NCI-H1694 treated with DMSO at 0.1 percent for 48 hours (cell line): ENCODE measurements at places on chromosomes 3 and 15.
A peak's percentile ranks its signal among the peaks of the same experiment; 100 is the strongest.

DNA sequence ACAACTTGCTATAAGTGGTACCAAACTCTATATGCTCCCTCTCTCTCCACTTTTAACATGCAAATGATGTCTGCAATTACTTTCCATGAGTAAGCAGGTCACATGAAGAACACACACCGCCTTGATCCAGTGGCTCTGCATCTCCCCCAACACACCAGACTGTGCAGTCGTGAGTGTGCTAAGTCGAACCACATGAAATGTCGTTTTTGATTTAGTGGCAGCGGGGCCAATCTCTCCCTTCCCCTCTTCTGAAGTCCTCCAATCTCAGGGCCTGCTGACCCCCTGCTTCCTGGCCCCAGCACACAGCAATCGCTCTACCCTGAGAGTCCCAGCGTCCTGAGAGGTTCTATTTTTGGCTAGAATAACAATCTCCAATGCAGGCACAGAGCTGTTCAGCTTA, 312.5 kb downstream of the SHQ1 start:
- no peak for DNase-seq

DNA sequence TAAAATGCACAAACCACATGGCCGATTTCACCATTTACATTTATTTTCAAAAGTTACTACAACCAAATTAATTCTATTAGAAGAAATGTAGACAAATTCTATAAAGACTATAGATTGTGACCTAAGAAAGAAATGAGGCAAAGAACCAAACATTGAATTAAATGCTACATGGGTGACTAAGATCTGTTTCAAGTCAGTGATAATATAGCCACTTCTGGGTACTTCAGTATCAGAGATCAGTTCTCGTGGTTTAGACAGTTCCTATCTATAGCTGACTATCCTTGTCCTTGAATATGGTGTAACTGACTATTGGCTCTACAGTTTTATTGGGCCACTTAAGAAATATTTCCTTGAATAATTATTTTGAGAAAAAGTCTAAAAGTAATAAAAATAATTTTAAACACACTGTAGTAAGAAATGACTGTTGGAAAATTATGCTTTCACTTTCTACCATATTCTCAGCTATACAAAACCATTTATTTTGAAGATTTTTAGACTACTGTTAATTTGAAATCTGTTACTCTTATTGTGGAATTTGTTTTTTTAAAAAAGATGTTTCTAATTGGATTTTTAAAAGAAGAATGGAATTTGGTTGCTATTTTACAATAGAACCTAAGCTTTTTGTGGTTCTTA, 14.1 kb downstream of the KCNMB3 start:
- DNase-seq: no peak

GRCh38 chr3:56421205-56421604, 47.1 kb downstream of the ERC2 start:
- DNase-seq: no peak

DNA sequence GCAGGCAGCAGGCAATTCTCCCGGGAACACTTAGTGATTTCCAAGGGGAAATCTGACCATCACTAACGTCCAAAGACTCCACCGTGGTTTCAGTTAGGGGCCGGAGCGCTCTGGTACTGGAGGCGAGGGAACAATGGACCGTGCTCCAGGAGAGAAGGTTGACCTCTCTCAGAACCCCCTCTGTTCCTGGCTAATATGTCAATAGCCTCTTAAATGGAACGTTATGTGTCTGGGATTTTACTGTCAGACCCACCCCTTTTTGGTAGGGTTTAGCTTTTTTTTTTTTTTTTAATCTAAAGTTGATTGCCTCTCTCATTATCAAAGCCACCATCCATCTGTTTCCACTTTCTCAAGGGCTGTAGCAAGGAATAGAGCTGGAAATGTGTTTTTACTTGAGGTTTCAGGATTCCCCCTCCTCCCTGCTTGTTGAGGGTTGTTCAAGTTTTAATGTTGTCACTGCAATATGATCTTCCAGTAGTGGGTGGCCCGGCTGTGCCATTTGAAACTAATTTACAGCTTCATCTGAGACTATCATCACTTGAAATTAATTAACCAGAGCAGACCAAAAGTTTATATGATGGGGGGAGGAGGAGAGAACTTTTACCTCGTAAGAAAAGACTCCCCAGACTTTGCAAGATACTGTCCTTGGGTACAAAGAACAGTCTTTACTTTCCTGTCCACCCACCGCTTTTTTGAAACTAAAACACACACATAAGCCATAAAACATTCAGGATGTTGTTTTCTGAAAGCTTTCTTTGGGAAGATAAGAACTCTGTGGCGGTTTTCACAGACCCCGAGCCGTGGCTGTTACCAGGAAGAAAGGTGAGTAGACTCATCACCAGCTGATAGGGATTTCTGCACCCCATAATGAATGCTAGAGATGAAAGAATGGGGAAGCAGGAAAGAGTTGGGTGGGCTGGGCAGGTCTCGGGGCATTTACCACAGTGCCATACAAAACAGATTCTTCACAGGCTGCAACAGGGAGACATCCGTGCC, 187.8 kb downstream of the UACA start:
- DNase-seq: no peak

- no peak for DNase-seq
These were observed 610.8 kb downstream of the NTRK3 start for GRCh38 chr15:87645723-87646122.

- no peak for DNase-seq
These were observed 4.1 kb downstream of the NTRK3 start for GRCh38 chr15:88252441-88252840.

DNA sequence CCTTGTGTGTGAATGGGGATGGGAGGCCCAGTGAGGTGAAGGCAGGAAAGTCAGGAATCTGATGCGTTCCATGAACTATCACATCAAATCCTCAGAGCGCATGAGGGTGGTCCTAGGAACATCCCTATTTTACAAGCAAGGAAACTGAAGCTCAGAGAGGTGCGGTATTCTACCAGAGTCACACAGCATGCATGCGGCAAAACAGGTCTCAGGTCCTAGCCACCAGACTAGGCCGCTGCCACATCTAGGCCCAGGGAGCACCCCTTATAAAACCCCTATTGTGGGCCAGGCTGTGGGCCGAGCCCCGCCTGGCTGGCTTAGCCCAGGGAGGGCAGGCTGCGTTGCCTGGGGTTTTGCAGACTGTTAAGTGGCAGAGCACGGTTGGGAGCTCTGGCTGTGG, 17.9 kb upstream of the GRIP2 start:
- no peak for DNase-seq

DNA sequence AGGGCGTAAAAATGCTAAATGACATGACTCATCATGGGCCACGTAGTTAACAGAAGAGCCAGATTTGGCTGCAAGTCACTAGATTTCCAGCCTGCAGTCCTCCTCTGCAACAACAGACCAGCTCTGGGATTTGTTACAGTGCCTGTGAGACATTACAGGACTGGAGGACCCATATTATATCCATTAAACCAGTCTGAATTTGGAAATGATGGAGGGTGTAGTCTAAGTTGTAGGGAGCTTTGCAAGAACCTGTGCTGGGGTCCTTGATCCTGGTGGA, 10.8 kb downstream of the ZNF774 start:
- DNase-seq: no peak

DNA sequence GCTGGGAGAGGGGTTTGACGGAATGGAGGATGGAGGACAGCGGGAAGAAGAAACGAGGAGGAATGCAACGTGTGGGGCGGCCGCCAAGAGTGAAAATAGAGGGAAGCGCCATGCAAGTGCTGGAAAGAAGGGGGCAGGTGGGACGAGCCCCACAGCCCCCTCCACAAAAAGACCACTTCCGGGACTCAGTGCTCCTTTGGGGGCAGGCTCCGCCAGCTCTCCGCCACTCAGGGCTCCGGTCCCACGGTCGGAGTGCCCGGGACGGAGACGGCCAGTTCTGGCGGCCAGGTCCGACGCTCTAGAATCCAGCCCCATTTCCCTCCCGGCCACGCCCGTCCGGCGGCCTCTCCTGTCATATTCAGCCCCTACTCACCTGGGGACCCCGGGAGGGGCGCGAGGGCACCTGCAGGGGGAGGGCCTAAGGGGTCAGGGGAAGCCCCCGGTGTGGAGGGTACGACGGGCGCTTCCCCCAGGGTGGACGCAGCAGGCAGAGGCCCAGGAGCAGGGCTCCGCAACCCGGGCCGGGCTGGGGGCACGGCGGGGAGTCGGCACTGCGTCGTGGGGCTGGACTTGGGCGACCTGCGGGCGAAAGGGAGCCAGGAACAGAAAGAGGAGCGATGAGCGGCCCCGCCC, 25.5 kb upstream of the CSPG4 start:
- no peak for DNase-seq

DNA sequence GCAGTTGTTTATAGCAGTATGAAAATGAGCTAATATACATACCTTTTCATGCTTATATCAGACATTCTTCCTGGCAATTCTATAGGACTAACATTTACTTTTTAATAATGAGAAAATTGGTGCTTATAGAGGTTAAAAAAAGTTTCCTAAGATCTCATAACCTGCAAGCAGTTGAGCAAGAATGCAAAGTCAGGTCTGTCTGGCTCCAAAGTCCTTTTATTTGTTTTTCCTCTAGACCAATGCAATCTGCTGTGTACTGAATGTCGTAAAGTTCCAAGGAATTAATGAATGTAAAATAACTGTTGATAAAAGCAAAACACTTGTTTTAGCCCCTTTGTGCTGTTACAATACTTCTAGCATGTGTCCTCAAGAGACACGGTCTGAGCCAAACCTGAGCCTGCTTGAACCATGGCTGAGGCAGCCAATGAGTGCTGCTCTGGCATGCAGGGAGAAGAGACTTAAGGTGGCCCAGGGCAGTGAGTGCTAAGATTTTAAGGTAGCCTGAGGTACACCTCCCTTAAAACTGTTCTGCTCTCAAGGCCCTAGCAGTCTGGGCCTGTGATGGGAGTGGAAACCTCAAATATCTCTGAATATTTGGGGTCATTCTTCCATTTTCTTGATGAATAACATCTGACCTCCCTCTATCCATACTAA, 555.1 kb upstream of the NAALADL2 start:
- no peak for DNase-seq

- DNase-seq: no peak
These were observed 250.7 kb upstream of the NR2E3 start for GRCh38 chr15:71559616-71560015.

DNA sequence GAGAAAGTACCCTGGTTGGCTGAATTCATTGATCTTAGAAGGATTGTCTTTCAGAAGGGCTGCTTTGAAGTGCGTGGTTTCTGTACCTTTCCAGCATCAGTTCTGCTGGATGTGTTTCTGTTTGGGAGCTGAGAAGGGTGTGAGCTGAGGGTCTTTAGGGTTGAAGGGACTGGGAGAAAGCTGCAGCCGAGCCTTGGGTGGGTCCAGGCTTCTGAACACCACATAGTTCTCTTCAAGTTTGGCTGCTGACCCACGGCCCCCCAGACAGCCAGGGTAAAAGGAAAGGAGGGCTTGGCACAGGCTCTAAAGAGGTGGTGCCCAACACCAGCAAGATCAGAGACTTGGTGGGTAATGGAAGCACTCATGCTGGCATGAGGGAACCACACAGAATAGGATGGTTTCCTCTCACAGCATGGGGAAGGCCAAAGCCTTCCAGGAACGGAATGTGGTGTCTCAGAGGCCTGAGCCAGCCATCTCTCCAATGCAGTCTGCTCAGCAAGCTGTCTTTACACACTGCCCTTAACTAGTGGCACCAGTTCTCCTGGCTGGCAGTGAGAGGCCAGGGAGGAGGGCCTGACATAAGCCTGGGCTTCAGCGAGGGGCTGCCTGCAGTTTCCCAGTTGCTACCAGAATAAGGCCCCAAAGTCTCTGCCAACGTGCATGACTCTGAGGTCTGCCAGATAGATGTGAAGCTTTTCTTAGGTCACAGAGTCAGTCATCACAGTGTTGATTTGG, 239.0 kb upstream of the TRIM42 start:
- no peak for DNase-seq

DNA sequence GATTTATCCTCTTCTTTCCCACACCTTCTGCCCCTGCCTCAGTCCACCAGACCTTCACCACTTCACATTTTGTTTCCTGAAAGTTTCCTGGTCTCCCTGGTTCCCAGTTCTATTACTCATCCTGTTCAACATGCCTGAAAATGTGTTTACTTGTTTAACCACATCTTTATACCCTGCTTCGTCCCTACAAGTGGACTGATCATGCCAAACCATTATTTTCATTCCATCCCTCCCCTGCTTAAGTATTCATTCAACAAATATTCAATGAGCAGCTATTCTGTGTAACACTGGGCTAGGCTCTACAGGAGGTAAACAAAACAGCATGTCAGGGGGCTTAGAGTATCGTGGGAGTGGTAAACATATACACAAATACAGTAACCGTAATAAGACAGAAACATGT, 5.5 kb downstream of the MYO5A start:
- DNase-seq: no peak

DNA sequence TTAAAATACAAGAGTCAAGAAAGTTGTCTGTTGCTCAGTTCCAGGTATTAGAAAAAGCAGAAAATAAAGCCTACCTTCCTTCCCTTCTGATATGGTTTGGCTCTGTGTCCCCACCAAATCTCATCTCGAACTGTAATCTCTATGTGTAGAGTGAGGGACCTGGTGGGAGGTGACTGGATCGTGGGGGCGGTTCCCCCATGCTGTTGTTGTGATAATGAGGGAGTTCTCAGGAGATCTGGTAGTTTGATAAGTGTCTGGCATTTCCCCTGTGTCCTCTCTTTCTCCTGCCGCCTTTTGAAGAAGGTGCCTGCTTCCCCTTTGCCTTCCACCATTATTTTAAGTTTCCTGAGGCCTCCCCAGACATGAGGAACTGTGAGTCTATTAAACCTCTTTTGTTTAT, 288.8 kb upstream of the LMCD1 start:
- no peak for DNase-seq

DNA sequence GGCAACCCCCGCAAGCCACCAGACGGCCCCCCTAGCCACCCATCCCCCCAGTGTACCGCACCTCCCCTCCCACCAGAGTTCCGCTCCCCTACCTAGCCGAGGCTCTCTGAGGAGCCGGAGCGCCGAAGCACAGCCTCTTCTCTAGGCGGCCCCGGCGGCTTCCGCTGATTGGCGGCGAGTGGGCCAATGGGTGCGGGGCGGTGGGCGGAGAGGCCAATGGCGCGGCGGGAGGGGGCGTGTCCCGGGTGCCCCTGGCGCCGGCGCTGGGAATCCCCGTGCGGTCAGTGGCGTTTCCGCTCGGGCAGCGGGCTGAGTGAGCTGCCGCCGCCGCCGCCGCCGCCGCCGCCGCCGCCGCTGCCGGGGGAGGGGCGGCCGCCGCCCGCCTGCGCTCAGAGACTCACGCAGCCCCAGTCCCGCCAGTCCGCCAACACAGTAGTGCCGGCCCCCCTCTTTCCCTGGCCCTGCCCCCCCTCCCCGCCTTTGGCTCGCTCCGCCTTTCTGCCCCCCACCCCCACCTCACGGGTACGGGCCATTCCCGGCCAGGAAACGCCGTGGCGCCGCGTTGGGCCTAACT, at the start of gene SETD5:
Gene SETD5, plus strand, starts transcription at position 284 of the 574 bp plus-strand sequence. CDS start 31,324 bp downstream, outside the sequence.
- peak; percentile 52 for DNase-seq

DNA sequence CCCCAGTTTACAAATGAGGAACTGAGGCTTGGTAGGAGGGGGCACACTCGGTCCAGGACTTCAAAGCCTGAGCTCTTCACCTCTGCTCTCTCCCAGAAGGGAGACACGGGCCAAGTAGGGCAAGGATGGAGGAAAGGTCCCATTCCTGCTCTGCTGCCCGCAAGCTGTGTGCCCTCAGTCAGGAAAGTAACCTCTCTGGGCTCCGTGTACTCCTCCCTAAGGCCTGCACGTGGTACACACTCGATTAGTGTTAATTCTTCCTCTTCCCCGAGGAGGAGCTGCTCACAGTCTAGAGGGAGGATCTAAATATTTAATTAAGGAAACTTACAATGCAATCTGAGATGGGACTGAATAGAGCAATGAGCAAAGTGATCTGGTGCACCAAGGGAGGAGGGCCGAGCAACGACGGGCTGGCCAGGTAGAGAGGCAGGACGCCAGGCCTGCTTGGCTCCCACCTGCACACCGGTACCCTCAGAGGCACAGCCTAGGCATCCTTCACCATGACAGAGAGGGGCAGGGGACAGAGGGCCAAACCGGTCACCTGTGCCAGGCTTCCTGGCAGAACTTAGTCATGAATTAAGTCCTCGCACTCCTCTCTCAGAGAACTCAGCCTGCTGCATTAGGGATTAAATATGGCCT, 47.2 kb upstream of the IQSEC1 start:
- DNase-seq: no peak
